ENCODE measurements at places on chromosomes 3 and 15. TPM values are rescaled to one million over a fixed set of nuclear protein-coding genes. Genes with fewer than 3 reads are reported as not detected.

DNA sequence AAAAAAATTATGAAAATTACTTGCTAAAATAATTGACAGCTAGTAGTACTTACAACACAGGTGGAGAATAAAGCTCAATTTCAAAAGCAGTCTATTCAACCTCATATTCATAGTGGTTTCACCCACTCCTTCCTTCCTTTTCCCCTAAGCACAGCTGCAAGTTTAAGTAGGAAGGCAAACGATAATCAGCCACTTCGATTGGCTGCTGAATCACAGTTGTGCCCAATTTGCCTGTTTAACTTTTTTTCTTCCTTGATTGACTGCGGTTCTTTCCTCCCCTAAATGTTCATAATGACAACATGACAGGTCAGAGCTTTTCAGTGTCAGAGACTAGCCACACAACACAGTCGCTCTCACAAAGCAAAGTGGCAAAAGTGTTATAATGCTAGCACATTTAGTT, 468.0 kb upstream of the GBE1 start:
- H3K36me3 ChIP-seq, result no peaks in the 10 kb centered on the region
- H3K27ac ChIP-seq, result no peak overlapping the region
- no peak overlapping the region for H3K4me3 ChIP-seq
- no peaks in the 10 kb centered on the region for H3K27me3 ChIP-seq
- DNase-seq, result no peak

- H3K27ac ChIP-seq, result no peak overlapping the region
- DNase-seq, result no peak
- no peaks in the 10 kb centered on the region for H3K36me3 ChIP-seq
- H3K27me3 ChIP-seq, result no peaks in the 10 kb centered on the region
- H3K4me3 ChIP-seq, result no peak overlapping the region
Observed at GRCh38 chr3:134922101-134922500, 127.0 kb downstream of the EPHB1 start.

- no peaks in the 10 kb centered on the region for H3K4me1 ChIP-seq
- H3K27ac ChIP-seq, result no peak overlapping the region
- no peaks in the 10 kb centered on the region for H3K27me3 ChIP-seq
- DNase-seq, result no peak
- H3K4me3 ChIP-seq, result no peak overlapping the region
- peaks cover 30% of the 10 kb centered on the region for H3K36me3 ChIP-seq
Observed at GRCh38 chr15:97963779-97964178, 3.3 kb downstream of the ARRDC4 start.

- H3K4me3 ChIP-seq, result no peak overlapping the region
- H3K27ac ChIP-seq, result no peak overlapping the region
- DNase-seq, result no peak
Observed at GRCh38 chr3:24506966-24507775, 12.5 kb upstream of the THRB start.

Gene ZDHHC19
- not detected for total RNA-seq

DNA sequence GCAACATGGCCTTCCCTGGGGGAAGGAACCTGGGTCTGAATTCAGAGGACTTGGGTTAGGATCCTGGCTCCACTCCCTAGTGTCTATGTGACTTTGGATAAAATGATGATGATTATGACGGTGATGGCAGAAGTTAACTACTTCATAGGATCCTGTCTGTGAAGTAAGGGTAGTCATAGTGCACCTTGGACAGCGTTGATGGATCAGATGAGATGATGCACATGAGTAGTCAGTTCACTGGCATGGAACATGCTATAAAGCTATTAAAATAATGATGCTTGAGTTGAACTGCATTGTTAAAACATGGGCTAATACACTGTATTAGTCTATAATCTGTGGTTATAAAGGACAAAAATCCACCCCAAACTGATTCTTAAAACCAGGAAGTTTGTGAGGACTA, 62.0 kb downstream of the EEFSEC start:
- H3K4me3 ChIP-seq, result no peak overlapping the region
- no peaks in the 10 kb centered on the region for H3K4me1 ChIP-seq
- no peak overlapping the region for H3K27ac ChIP-seq
- no peak for DNase-seq
